Jurkat, Clone E6-1 (cell line): ENCODE measurements at places on chromosomes 11 and 22.
A peak's percentile ranks its signal among the peaks of the same experiment; 100 is the strongest.

DNA sequence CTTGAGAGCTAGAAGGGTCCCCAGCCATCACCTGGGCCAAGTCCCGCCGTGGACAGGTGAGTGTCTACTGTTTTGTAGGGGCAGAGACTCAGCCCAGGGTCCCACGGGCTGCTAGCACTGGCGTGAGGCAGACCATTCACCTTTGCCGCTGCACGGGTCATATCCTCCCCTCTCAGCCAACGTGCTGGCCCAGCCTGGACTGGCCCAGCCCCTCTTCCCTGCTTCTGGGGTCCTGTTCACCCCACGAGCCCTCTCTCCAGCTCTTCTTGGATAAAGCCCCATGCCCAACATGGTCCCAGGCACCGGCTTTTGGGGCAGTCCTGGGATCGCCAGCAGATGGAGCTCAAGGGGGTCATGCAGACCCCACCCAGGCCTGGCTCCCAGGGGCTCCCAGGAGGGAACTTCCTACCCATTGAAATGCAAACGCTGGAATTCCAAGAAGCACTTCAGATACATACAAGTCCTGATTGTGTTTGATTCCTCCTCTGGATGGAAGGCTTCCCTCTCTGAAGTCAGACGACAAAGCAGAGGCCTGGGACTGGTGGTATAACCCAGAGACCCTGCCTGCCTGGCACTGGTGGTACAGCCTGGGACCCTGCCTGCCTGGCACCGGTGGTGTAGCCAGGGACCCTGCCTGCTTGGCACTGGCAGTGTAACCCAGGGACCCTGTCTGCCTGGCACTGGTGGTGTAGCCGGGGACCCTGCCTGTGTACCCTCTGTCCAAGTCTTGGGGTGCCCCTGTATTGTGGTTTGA, 8.9 kb upstream of the SEPTIN5 start:
- no peak for DNase-seq

DNA sequence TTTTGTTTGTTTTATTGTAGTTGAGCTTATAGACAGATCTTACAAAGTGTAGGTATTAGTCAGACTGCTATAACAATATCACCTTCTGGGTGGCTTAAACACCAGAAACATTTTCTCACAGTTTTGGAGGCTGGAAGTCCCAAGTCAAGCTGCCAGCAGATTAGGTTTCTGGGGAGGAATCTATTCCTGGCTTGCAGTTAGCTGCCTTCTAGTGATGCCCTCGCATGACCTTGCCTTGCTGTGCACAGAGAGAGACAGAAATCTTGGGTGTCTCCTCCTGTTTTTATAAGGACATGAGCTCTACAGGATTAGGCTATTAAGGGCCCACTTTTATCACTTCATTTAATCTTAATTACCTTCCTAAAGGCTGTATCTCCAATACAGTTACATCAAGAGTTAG, 1635.2 kb downstream of the FAM181B start:
- no peak for DNase-seq

GRCh38 chr11:61918251-61918937, 1.0 kb upstream of the RAB3IL1 start:
- no peak for DNase-seq

GRCh38 chr11:99171330-99171729, 150.6 kb downstream of the CNTN5 start:
- no peak for DNase-seq

DNA sequence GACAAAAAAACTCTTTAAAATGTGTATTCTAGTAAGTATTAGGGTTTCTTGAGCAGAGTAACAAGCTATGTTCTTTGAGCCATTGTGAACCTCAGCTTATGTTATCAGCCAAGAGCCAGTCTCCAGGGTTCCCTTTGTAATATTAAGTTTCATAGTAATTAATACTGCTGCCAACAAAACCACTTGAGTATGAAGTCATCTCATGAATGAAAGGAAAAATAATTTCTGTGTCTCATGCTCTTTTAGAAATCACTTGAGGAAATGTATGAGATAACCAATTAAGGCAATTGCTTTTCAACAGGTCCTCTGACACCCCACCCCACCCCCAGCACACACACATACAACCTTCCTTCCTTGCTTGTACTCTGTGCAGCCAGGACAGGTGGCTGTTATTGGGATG, 59.9 kb downstream of the BBOX1 start:
- DNase-seq = no peak

DNA sequence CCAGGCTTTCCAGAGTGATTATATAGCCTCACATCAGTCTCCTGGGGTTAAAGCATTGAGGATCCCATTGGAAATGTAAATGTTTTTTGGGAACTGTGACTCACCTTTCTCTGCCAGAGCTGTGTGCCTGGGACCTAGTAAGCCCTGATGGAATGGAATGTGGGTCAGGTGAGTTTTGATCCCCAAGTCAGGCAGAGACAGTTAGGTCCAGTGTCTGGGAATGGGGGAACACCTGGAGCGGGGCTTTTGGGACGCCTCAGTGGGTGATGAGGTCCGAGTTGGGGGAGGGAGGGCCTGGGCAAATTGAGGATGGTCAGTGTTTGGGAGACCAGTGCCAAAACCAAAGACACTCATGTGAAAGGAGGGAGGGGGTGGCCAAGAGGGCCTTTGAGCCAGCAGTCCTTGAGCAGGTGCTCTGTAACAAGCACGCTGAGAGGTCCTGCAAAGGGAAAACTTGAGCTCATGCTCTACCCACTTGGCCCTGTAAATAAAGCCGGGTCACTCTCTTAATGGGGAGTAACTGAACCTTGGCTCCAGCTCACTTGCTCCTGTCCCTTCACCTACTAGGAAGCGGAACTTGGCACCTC, 104.7 kb downstream of the NAV2 start:
- no peak for DNase-seq

- DNase-seq = no peak
Measured at GRCh38 chr11:12777208-12777874, 103.1 kb downstream of the TEAD1 start.

DNA sequence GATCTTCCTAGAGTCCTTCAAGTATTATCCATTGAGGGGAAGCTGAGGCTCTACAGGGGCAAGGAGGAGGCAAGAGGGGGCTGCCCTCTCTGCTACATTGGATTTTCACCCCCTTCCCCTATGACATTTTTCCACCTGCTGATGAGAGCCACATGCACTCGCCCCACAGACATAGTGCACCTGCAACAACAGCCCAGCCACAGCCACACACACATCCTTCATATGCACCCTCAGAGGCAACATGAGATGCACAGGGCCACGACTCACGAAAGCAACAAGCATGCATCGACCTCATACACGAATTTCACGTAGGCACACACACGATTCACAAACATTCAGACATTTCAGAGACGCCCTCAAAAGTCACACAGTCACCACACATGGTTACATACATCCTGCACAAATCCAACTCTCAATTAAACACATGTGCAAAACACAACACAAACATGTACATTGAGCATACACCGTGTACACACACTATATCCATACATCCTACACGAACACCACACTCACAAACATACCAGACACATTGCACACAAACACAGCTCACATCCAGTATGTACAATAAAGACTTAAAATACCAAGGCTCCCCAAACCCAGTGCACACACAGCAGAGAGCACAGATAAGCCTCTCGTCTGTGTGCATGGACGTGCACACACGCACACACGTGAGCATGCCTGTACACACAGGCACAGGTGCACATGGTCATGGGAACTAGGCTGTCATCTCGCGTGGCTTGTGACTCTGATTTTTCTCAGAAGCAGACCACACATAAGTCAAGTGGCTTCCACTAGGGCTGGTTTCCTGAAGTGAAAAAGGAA, 6.3 kb upstream of the LRRC32 start:
- DNase-seq = no peak

- no peak for DNase-seq
Measured at GRCh38 chr11:37642296-37642695, 1044.3 kb upstream of the RAG2 start.

- no peak for DNase-seq
Measured at GRCh38 chr11:128845334-128845780, 21.7 kb downstream of the KCNJ1 start.

GRCh38 chr22:28922540-28923244, 39.3 kb downstream of the ZNRF3 start:
- no peak for DNase-seq

DNA sequence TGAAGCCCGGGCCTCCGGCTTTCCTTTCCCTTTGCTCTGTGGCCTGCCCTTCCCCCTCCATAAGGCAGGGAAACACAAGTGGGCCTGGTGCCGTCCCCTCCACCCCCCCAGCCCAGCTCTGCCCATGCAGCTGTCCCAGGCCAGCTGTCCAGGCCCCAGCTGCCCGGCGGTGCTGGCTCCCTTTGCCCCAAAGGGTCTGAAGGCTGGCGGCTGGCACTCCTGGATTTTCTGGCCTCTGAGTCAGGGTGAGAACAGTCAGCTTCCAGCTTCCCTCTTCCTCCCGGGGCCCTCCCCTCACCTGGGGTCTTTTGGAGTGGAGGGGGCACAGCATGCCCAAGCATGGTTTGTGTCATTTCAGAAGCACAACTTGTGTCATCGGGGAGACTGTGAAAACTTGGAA, 27.8 kb downstream of the CD82 start:
- DNase-seq = no peak

DNA sequence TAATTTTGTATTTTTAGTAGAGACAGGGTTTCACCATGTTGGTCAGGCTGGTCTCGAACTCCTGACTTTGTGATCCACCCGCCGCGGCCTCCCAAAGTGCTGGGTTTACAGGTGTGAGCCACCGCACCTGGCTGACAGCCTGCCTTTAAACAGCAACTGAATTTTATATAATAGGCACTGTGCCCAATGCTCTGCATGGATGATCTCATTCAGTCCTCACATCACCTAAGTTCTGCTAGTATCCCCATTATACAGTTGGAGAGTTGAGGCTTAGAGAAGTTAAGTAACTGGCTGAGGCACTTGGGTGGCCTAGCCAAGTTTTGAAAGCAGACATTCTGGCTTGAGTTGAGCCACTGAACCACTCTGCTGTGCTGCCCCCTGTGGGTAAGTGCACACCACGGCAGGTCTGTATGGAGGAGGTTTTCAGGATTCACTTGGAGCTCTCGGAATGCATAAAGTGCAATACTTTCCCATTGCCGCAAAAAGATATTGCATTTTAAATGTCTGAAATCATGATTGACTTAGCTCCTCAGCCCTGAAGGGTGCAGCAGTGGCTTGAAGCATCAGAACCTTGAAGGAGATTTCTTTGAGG, 112.4 kb downstream of the LDLRAD3 start:
- peak; percentile 7 for DNase-seq

DNA sequence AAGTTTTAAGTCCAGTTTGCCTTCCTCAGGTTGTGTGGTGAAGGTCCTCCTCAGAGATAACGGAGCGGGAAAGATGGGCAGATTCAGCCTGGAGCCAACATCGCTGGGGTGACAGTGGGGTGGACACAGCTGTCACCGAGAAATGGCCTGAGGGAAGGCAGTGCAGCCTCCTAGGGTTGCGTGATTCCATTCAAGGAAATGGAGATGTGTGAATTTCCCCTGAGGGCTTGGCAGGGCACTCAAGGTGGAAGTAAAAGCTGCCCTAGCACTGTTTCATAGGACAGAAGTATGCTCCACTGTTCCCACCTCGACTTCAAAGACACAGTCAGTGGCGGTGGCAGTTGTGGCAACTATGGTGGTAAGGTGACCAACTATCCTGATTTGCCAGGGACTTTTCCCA, 15.4 kb upstream of the CAT start:
- DNase-seq = no peak

- no peak for DNase-seq
Measured at GRCh38 chr11:64759722-64760719, at the start of gene PYGM. Gene PYGM (minus strand): TSS chr11:64759974. CDS start chr11:64759898, 76 bp downstream.

DNA sequence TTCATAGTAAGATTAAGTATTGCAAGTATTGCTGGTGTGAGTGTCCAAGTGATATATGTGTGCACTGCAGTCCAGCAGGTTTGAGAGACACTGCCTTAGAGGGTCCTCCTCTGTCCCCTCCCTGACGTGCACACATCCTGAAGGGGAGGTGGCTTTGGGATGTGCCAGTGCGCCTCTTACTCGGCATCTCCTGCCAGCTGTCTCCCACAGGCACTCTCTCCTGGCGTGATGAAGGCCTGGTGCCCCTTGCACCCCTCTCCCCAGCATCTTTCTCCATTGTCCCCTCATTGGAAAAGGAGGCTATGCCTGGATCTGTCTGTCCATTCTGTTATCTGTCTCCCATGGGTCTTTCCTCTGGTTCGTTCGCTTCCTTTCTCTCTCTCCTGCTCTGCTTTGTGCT, 24.2 kb downstream of the GTPBP1 start:
- no peak for DNase-seq

DNA sequence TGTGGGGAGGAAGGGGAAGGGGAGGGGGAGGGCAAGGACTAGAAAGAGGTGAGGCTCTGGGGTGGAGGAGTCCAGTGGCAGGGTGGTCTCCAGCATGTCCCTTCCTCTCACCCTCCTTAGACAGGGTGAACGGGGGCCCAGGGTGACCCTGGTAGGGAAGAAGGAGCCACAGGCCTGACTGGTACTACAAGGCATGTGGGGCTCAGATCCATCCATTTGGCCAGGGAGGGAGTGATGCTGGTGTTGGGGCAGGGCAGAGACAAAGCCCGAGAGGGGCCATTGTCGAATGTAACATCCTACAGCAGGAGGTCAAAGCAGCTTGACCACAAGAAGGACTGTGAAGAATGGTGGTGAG, 69.0 kb upstream of the SHISAL1 start:
- DNase-seq = no peak

GRCh38 chr11:34488855-34489557, 24.6 kb downstream of the ELF5 start:
- DNase-seq = no peak

DNA sequence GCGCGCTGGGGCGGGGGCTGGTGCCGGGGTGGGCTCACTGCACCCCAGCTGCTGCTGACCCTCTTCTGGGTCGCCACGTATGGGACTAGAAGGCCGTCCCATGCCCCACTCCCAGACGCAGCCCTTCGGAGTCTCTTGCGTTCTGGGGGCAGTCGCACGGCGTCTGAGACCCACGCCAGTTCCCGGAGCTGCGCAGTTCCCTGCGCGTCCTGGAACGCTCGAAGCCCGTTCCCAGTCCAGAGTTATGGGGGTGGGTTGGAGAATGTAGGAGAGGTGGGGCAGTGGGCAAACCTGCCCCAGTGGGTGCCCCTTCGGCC, 375 bp downstream of the LAYN start:
- DNase-seq = no peak

GRCh38 chr11:61890529-61891330, 615 bp downstream of the FADS3 start:
- DNase-seq = no peak

- no peak for DNase-seq
Measured at GRCh38 chr11:119051440-119052162, 5.4 kb downstream of the HYOU1 start.

DNA sequence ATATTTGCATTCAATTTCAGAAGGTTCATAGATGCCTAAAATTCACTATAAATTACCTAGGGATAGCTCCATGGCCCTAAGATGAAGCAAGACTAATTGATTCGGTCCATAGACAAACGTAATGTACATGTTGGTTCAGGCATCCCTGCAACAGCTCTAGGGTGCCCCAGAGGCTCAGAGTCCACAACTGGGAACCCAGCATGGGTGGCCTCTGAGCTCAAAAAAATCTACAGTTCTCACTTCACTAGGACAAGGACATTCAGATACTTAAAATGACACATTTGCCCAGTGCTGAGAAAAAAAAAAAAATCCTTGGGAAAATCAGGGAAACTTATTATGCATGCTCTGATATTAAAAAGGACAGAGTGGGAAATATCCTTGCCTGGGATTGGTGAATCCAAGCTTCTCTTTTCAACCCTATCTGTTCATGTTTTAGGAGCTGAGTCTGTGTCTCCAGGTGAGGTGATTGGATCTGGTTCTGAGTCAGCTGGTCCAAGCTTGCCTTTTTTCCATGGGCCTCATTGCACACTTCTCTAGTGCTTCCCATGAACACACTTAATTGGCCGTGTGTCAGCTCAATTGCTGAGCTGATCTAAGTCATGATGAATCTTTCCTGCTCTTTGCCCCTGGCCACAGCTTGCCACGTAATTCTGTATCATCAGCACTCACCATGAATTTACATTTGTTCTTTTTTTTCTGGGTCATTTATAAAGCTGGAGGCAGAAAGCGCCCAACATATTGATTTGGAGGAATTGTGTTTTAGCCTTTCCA, 116.3 kb upstream of the RCN1 start:
- no peak for DNase-seq
